Hypothalamus (tissue), 51 donors: ENCODE measurements at places on chromosomes 3 and 15.

- DNase-seq, result no peak
These were observed 588.7 kb upstream of the CBLB start for GRCh38 chr3:106457281-106458180.

DNA sequence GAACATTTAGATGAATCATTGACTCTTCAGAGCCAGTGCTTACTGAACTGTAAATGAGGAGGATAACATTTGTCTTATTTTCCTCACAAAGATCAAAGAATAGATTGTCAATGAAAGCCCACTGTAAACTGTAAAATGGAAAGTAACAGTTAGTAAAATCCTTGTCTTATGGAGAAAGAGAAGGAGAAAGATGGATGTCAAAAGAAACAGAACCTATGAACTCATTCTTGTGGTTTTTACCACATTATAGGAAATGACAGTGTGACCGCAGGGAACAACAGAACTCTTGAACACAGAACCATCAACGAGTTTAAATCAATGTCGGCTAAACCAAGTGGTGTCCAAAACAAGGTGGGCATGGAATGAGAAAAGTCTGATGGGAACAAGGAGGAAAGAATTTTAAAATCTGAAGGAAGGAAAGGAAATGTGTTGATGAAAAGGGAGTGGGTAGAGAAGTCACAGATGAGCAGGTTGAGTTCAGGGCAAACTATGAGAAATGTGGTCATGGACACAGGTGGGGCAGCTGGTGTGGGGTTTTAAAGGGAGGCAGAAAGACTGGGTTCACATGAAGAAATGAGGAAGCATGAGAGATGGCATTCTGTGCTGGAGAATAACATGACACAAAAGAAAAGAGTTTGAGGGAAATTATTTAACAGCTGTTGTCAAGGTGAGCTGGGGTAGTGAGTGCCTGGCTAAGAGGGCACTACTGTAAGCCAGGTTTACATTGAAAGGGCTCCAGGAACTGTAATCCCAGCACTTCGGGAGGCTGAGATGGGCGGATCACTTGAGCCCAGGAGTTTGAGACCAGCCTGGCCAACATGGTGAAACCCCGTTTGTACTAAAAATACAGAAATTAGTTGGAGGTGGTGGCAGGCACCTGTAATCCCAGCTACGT is 42.4 kb upstream of the ETV5 start:
- DNase-seq, result no peak

DNA sequence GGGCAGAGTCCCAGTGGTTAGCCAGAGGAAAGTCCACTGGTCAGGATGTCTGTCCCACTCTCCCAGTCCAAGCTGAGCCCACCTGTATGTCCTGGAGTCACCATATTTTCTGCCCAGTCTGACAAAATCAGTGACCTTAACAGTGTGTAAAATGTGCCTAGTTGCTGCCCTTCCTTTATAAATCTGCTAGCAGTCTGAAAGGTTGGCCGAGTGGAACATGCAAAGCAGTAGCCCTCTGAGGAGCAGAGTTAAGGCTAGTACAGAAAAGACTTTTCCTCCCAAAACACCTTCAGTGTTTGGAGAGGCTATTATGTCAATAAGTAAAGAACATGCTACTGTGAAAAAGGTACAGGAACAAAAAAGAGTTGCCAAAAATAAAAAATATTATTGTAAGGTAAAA is 15.3 kb downstream of the TTC21A start:
- no peak for DNase-seq

- no peak for DNase-seq
These were observed 187.0 kb upstream of the ROBO1 start for GRCh38 chr3:79954756-79955155.

DNA sequence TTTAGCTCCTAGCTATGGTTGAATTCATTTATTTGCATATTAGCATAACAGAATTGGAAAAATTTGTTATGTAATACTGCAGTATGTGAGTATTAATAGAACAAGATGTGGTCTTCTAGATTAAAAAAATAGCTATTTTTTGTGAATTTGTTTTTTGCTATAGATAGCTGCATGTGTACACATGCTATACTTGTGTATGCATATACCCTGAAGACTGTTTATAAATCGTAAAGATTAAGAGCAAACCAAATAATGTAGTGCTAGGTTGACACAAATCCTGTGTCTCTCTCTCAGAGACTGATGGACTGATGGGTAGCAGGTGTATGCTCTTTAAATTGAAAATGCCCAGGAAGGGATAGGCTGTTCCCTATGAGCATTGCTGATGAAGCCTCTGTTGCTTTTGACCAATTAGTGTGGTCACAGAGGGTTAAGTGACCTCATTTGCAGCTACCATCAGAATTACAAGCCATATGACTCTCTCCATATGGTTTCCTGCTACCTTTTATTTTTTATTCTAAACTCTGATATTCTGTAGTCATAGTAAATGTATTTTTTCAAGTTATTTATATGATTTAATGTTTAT is 9.0 kb downstream of the PLCL2 start:
- no peak for DNase-seq

GRCh38 chr3:117118604-117119003 is 409.0 kb downstream of the TUSC7 start:
- no peak for DNase-seq

- no peak for DNase-seq
These were observed 46.5 kb downstream of the PTPN9 start for GRCh38 chr15:75532413-75533250.
